SK-N-MC (cell line): ENCODE measurements at places on chromosomes 6 and 20.

- DNase-seq = no peak
Measured at GRCh38 chr20:6333110-6333509, 210.3 kb upstream of the FERMT1 start.

GRCh38 chr20:62631336-62632308 lies 10.7 kb upstream of the SLCO4A1 start:
- no peak for DNase-seq

- DNase-seq = no peak
Measured at GRCh38 chr6:160348223-160349019, at the start of gene SLC22A3. Gene SLC22A3, plus strand, starts transcription at chr6:160348378. Its CDS starts 42 bp downstream, at chr6:160348420.

- DNase-seq = no peak
Measured at GRCh38 chr6:159608961-159609651, 83.9 kb downstream of the SOD2 start.

DNA sequence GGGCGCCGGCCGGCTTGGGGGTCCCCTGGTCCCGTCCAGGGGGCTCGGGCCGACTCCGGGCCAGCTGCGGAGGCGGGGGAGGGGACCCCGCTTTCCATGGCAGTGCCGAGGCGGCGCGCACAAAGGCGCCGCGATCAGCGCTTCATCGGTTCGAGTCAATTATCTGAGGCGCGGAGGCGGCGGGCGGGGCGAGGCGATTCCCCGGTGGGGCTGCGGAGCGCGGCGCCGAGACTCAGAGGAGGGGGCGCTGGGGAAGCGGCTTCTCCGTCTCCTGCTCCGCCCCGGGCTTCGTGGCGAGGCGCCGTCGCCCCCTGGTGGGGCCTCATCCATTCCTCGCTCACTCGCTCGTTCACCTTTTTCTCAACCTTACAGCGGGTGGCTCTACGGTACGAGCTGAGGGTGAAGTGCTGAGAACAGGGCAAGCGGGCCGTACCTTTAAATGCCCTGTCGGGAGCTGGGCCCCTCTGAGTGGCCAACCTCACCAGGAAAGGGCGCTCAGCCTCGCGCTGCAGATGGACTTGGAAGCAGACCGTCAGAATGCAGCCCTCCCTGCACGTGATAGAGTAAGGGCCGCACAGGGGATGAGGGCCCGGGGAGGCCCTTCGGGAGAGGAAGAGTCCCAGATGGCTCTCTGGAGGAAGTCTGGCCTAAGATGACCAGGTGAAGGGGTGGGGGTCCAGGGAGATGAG lies 39.9 kb downstream of the SLC52A3 start:
- DNase-seq = no peak

DNA sequence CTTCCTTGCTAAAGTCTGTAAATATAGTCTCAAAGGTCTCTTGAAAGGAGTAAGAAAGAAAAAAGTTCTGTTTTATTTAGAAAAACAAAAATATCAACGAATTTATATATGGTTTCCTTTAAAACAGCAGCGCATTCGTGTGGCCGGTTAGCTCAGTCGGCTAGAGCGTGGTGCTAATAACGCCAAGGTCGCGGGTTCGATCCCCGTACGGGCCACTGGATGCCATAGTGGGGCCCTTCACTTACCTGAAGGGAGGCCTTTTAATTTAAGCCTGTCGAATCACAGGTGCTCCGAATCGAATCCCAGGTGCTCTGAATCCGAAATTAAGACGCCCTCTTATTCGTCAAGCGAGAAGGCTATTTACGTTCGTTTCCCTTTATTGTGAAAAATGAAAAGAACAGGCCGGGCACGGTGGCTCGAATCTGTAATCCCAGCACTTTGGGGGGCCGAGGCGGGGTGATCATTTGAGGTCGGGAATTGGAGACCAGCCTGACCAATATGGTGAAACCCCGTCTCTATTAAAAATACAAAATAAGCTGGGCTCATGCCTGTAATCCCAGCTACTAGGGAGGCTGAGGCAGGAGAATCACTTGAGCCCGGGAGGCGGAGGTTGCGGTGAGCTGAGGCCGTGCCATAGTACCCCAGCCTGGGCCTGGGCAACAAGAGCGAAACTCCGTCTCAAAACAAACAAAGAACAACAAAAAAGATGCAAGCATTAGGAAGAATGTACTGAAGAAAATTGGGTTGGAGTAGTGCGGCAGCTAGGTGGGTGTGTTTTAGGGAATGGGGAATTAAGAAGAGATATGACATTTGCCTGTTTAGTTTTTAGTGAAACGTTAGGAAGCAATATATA lies 195.8 kb upstream of the ZNF184 start:
- no peak for DNase-seq

DNA sequence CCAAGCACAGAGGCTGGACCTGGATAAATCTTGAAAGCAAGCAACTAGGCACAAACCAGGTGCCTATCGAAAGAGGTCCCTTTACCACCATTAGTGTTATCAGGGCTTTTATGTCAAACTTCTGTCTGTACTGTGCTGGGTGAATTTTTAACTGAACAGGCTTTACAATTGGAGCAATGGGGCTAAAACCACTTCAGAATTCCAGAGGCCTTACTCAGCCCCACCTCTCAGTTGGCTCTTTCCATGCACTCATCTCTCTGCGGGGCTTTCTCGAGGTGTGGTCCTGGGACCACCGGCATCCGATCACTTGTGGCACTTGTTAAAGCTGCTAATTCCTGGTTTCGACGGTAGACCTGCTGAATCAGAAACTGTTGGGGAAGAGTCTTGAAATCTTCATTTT lies 232.5 kb downstream of the SOX4 start:
- DNase-seq = no peak

- DNase-seq = no peak
Measured at GRCh38 chr6:121748376-121748775, 312.9 kb downstream of the GJA1 start.

GRCh38 chr6:131295081-131295480 lies 159.8 kb downstream of the AKAP7 start:
- no peak for DNase-seq

DNA sequence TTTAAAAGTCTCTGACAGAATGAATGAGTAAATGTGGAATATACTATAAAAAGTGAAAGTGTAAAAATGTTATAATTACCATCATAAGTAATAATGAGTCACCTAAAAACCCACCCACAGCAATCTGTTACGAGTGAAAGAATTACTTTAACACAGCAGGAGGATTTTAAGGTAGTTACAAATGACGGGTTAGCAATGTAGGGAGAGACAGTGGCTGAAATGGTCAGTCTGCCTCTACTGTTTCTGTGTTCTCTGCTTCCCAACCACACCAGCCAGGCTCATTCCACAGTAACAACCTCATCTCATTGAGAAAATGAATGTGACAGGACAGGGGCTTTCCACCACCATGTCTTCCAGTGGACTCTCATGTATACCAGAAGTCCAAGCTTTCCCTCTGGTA lies 124.4 kb upstream of the KCNK16 start:
- no peak for DNase-seq

DNA sequence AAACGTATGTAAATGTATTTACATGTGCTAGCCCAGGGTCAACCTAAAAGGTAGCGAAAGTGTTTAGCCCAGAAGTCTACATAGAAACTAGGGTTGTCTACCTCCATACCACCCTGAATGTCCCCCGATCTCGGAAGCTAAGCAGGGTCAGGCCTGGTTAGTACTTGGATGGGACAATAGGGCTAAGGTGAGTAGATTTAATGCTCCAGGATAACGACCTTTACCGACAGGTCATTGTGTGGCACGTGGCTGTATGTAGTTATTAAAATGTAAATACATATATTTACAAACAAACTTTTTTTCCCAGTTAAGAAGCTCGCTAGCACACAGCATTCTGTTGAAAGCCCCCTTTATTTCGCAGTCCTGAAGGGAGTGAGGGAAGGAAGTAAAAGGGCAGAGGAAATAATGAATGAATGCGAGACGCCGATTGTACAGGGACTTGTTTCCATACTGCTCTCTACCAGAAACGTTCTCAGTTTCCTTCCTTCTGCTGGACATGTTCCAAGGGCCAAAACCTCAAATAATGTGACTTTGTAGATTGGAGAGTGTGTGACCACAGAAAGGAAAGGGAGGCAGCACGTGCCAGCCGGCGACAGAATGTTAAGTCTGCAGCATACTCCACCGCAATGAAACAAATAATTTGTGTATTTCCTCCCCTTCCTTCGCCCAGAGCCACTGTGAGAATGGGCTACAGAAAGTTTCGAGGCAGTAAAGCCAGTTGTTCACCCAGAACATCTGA lies 612 bp downstream of the ADAT2 start:
- peak; percentile 8 for DNase-seq

- no peak for DNase-seq
Measured at GRCh38 chr20:46174469-46175126, 56.5 kb downstream of the CD40 start.

GRCh38 chr6:135141728-135142127 lies 39.4 kb upstream of the MYB start:
- DNase-seq = no peak

DNA sequence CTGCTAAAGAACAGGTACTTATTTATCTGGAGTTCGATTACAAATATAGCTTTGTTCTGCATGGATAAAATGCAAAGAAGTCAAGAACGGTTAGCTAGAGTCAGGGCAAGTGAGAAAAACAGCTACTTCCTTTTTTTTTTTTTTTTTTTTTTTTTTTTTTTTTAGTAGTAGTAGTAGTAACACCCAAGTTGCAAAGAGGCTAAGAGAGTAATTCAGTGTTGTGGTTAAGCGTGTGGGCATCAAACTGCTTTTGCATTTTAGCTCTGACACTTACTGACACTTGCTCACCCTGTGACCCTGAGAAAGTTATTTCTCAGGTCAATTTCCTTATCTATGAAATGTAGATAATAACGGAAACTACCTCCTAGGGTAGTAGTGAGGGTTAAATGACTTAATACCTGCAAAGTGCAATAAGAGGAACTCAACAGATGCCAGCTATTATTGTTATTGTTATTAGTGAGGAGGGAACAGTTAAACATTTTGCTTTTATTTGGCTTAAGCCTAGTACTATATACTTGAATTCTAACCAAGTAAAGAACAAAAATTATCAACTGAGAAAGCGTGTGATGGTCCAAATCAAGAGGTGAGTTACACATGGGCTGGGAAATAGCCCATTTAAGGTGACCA lies 86.7 kb upstream of the BACH2 start:
- DNase-seq = no peak

- no peak for DNase-seq
Measured at GRCh38 chr6:117951783-117952182, 44.7 kb downstream of the SLC35F1 start.

DNA sequence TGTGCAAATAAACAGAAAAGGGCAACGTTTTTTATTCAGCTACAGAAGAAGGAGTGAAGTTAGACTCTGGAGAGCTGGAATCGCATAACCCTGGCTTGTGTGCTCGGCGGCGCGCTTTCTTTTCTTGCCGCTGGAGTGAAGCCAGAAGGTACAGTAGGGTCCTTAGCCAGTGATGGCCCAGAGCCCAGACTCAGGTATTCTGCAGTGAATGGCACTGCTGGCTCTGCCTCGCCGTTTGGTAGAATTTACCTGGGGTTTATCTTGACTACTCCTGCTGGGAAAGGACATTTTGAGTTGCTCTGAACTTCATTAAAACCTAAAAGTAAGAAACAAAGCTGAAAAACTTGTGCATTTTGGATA lies 56.9 kb upstream of the TIAM2 start:
- DNase-seq = no peak

DNA sequence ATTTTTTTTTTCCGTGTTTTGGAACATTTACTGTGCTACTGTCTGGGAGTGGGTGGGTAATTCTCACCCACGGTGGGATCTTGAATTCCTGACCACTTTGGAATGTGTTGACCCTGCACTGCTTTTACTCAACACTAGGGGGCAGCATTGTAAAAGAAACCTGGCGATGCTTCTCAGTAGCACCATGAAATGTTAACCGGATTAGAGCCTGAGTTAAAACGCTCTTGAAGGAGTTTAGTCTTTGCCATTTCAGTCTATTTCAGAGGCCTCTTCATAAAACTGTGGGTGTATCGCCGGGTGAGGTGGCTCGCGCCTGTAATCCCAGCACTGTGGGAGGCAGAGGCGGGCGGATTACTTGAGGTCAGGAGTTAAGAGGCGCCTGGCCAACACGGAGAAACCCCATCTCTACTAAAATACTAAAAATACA lies 114.4 kb upstream of the PRND start:
- DNase-seq = peak; percentile 48

GRCh38 chr6:103335412-103335811 lies 1524.3 kb downstream of the HACE1 start:
- DNase-seq = no peak

DNA sequence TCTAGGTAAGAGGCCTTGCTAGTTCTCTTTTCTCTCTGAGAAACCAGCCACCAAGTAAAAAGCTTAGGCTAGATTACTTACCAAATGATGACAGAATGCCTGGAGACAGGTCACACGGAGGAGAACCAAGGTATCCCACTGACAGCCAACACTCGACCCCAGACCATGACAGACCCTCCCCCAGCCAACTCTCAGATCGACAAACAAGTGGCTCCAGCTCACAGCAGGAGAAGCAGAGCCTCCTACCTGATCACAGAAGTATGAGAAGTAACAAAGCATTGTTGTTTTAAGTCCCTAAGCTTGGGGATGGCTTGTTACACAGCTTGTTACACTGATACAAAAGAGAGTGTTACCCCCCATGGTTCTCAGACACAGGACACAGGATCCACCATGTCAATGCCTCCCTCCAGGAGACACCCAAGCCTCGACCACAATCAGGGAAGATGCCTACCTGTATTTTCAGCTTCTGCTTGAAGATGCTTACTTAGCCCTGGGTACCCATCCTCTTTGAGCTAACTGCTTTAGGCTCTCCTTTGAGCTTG lies 423.8 kb upstream of the JARID2 start:
- no peak for DNase-seq

GRCh38 chr6:166486536-166486880 lies 100.0 kb downstream of the RAMACL start:
- DNase-seq = no peak

- DNase-seq = no peak
Measured at GRCh38 chr6:162100096-162100495, 627.5 kb downstream of the PRKN start.

DNA sequence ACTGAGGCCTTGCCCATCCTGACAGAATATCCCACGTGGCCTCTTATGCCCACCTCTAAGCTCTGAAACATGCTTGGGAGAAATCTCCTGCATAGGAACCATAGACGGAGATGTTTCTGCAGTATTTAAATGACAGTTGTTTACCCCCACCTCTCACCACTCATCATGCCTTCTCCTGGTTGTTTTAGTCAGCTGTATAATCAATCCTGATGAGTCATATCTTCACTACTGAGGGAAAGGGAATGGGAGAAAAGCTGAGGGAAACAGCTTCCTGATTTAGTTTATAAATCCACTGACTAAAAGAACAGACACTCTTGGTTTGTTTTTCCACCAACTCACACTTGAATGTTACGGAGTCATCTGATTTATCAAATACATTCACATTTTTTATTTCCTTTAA lies 113.2 kb upstream of the TENT5A start:
- DNase-seq = no peak

GRCh38 chr20:57190536-57191264 lies 75.7 kb downstream of the BMP7 start:
- DNase-seq = no peak

- no peak for DNase-seq
Measured at GRCh38 chr20:877814-878213, 38.3 kb downstream of the ANGPT4 start.

- DNase-seq = no peak
Measured at GRCh38 chr6:160124605-160125004, 3.0 kb downstream of the SLC22A1 start.

- DNase-seq = no peak
Measured at GRCh38 chr20:50655311-50655880, 35.9 kb downstream of the RIPOR3 start.

GRCh38 chr6:137949686-137950390 lies 82.8 kb downstream of the TNFAIP3 start:
- no peak for DNase-seq
